ENCODE measurements at places on chromosomes 2 and 18.
A peak's percentile ranks its signal among the peaks of the same experiment; 100 is the strongest.

DNA sequence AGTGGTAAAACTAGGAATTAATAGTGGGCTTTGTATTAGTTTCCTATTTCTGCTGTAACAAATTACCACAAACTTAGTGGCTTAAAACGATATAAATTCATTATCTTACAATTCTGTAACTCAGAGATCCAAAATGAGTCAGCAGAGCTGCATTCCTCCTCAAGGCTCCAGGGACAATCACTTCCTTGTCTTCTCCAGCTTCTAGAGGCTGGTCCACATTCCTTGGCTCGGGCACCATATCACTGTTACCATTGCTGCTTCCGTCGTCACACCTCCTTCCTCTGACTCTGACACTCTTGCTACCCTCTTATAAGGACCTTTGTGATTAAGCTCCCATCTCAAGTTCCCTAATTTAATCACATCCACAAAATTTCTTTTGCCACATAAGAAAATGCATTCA is 567.8 kb upstream of the KLHL29 start:
- DNase-seq, result peak; percentile 6

- DNase-seq, result no peak
Measured at GRCh38 chr2:241202681-241203080, 14.2 kb downstream of the ANO7 start.

GRCh38 chr2:178425255-178425827 is 25.6 kb downstream of the PRKRA start:
- DNase-seq, result no peak

GRCh38 chr18:5285326-5285725 is 10.2 kb downstream of the ZBTB14 start:
- no peak for DNase-seq

- peak; percentile 41 for DNase-seq
Measured at GRCh38 chr2:99489063-99489760, 605 bp downstream of the REV1 start.

GRCh38 chr2:99597616-99598015 is 107.8 kb upstream of the REV1 start:
- peak; percentile 71 for DNase-seq

DNA sequence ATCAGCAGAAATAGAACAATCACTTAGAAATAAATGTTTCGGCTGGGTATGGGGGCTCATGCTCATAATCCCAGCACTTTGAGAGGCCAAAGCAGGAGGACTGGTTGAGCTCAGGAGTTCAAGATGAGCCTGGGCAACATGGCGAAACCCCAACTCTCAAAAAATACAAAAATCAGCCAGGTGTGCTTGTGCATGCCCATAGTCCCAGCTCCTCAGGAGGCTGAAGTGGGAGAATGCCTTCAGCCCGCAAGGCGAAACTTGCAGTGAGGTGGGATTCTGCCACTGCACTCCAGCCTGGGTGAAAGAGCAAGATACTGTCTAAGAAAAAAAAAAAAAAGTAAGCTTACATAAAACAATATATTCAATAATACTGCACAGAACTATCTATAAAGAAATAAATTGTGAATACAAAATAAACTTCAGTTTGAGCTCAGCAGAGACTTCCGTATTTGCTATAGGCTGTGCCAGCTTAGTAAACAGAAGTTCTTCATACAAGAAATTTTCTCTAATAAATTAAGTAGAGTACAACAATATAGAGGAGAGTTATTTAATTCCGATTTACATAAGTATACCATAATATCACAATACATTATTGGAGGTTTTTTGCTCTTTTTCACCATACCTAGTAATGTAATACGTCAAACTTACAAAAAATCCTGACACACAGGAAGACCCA is 43.6 kb downstream of the SRBD1 start:
- DNase-seq, result no peak

- peak; percentile 52 for DNase-seq
Measured at GRCh38 chr2:191728750-191729624, 51.1 kb downstream of the NABP1 start.

- no peak for DNase-seq
Measured at GRCh38 chr2:138223319-138223718, 259.0 kb downstream of the HNMT start.

DNA sequence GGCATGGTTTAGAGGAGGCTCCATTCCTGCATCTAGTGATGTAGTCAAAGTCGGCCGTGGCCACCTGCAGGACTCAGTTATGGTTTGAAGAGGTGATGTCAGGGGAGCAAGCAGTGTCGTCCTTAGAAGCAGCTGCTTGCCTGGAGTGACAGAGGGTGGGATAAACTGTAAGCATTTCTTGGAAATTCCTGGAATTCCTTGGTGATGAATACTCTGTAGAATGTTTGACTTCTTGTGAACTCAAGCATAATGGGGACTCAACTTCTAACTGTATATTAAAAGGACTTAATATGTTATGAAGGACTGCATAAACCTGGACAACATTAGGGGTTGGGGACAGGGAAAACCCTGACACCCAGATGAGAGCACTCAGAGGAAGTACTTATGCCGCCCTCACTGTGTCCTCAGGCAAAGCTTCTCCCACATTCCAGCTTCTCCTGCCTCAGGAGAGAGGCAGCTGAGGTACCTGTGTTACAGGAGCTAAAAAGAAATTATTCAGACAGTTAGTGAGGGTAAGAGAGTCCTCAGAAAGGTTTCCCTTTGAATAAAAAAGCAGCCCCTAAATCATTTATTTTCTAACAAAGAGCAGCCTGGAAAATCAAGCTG is 459.9 kb upstream of the CELF4 start:
- no peak for DNase-seq

DNA sequence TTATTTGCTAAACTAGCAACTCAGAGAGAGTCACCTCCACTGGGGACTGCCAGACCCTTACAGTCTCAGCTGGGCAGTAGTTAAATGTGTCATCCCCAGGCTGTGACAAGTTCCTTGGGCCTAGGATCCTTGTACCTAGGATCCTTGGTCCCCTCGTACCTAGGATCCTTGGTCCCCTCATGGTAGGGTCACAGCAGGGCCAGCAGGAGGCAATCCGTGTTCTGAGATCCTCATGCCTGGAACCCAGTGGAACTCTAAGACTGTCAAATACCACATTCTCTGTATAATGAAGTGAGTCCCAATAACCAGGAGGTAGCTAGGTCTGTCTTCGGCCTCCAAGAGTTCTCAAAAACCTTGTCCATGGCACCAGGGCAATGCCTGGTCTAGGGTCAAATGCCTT is 60.8 kb downstream of the LYPD6B start:
- DNase-seq, result no peak

DNA sequence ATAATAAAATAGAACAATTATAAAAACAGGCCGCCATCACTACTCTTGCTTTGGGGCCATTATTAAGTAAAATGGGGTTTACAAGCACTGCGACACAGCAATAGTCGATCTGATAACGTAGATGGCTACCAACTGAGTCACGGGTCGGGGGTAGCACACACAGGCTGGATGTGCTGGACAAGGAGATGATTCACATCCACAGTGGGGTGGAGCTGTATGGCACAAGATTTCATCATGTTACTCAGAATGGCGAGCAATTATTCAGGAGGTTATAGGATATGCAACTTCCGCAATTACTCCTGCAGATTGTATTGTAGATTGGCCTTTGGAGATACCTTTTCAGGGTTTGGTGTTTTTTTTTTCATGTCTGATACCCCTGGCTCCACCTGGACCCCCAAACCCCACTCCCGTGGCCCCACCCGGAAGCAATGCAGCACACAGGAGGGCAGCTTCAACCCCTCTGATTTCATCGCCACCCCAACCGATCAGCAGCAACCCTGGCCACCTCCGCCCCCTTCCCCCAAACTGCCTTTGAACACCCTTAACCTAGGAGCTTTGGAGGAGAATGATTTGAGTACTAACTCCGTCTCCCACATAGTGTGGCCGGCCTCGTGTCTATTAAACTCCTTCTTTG is 21.4 kb upstream of the MLPH start:
- peak; percentile 98 for DNase-seq

DNA sequence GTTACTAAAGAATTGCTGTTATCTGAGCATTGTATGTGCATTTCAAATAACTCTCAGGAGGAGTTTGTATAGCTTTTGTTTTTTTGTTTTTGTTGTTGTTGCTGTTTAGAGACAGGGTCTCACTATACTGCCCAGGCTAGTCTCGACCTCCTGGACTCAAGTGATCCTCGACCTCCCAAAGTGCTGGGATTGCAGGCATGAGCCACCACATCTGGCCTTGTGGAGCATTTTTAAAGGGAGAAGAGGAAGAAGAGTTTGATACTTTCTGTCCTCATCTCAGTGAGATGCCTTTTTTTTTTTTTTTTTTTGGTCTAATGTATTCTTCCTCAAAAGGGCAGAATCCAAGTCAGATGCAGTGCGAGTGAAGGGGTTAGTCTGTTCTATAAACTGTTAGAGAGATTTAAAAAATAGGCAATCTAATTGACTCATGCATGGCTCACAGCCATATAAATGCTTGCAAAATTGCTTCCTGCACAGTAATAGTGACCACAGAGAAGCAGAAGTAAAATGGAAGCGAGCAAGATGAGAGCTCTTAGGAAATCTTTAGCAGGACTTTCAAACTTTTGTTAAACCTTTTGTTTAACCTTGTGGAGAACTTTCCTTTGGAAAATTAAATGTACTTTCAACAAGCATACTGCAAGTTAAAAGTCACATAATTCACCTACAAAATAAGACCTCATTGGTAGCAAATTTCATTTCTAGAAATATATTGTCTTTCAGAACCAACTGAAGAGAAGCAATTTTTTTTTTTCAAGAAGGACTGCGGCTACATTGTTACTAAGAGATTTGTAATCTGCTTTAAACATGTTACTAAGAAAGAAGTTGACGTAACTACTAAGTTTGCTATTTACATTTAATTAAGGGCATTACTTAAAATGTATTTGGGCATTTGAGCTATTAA is 52.3 kb upstream of the ROCK1 start:
- DNase-seq, result peak; percentile 94
